Activated B cell treated with CpG ODN at 0.5 μM for 24 hours (primary cell): ENCODE measurements at places on chromosomes 7 and 10. TPM values are rescaled to one million over a fixed set of nuclear protein-coding genes. Genes with fewer than 3 reads are reported as not detected.

The NXPH1 gene
- total RNA-seq: not detected in 2 replicates

GRCh38 chr7:566100-566499, 46.5 kb upstream of the PDGFA start:
- no peak for DNase-seq

DNA sequence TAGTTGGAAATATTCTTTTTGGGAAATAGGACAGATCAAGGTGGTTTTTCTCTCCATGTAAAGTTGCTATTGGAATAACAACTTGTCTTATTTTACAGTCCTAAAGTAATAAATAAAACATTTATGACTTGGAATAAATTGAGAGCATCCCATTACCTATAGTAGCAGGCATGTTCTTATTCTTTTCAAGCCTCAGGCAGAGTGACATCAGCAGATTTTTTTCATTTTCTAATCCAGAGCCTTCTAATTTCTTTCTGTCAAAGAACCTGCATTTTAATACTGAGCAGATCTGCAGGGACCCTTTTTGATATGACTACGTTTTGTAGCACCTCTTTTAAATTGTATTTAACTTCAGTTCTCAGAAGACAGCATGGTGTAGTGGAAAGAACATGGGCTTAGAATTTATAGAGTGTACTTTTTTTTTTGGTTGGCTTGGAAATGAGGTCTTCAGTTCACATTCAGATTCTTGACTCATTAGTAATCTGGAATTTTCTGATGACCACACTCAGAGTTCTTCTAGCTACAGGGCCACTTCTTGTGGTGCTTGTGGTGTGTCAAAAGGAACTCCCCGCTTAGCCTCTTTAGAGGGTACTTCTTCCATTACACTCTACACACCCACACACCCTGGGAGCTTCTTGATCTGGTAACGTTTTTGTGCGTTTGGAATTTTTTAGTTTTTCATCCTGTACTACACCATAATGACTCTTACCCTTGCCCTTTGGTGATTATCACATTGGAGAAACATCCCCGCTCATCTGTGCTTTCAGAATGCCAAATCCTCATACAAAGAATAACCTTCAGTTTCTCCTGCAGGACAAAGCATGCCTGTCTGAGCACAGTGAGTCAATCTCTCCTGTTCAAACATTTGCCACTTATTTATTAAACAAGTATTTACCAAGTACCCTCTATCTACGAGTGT, 34.6 kb downstream of the AGK start:
- no peak for DNase-seq

DNA sequence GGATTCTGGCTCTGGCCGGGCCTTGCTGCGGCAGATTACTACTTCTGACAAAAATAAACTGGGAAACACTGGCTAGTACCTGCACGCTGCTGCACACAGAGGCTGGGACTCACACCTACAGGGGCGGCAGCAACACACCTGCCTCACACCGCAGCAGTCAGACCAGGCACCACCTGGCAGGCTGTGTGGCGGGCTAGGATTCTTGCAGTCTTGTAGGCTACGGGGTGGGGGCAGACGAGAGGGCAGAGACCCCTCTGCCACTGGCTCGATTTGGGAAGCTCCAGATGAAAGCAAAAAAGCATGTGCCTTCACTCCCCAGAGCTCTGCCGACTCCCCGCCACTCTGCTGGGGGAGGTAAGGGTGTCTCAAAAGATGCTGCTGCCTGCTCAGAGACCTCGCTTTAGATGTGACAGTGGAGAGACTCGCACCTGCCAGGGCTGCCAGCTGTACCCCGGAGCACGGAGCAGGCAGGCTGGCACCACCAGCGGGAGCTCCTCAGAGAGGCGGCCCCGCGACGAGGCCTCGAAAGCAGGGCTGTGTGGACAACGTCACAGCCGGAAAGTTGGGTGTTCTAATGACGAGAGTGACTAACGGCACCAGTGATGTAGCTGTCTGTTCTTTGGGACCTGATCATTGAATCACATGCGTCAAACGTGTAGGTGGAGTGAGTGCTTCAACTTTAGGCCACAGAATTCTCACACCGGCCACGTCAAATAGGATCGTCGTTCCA, 250.5 kb downstream of the ZMYND11 start:
- no peak for DNase-seq

The DOCK1 gene
- not detected in 2 replicates for total RNA-seq

GRCh38 chr7:12921751-12922345, 234.4 kb downstream of the ARL4A start:
- DNase-seq: no peak

DNA sequence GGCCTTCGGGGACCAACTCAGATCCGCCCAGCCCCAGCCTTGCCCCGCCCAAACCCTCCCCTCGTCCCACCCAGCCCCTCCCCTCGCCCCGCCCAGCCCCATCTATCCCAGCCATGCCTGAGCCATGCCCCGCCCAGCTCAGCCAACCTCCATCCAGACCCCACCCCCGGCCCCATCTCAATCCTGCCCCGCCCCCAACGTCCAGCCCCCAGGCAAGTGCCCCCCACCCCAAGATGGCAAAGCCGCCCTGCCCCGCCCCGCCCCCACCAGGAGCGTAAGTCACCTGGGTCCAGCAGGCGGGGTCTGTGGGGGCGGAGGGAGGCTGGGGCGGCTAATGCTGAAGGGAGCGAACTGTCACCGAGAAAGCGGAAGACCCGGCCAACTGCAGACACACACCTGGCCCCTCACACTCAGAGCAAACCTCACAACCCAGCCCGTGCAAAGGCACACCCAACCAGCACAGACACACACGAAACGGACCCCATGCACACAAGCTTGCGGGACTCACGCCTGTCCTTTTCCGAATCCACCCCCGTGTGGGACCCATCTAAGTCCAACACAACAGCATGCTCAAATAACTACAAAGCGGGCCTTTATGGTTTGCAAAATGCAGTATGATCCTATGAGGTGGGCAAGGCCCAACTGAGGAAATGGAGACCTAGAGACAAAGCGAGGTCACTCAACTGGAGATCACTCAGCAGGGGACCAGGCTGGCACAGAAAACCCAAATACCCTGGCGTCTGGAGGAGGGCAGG, 11.5 kb upstream of the OGA start:
- DNase-seq: peak; percentile 73

The BET1 gene
- 23.0 and 23.7 TPM in 2 replicates for total RNA-seq

The KLF14 gene
- total RNA-seq: 0.10 TPM in 1 of 2 replicates, not detected in the other

The NAT16 gene
- total RNA-seq: not detected in 2 replicates

The HOXA10 gene
- total RNA-seq: 0.24 TPM in 1 of 2 replicates, not detected in the other

GRCh38 chr7:130926001-130926691, 192.1 kb upstream of the KLF14 start:
- no peak for DNase-seq

The HOXA4 gene
- 0.17 and 0.40 TPM in 2 replicates for total RNA-seq

- no peak for DNase-seq
Observed at GRCh38 chr10:88286030-88286429, 297.1 kb downstream of the RNLS start.

The EBLN1 gene
- total RNA-seq: not detected in 2 replicates

DNA sequence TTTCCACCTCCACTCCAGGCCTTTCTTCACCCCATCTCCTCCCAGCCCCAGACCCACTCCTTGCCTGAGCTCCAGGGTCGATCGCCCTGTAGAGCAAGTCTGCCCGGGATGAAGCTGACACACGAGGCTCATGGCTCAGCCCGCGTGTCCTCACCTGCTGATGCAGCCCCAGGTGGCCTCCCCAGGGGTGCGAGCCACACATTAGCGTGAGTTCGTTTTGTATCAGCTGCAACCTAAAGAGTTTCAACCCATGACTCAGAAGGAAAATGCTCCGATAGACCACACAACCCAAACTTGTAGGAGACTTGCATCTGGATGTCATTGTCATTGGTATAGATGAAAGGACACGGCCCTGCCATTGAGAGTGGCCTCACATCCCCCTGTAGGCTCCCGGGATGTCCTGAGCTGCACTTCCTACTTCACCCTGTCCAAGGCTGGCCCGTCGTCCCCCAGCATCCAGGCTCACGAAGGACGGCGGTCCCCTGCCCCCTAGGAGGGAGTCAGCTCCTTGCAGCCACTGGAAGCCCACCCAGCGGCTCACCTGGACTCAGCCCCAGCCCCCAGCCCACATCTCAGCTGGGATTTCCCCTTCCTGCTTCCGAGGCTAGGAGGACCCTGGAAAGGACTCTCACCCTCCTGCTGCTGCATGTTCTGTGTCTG, 97.7 kb downstream of the HTR5A start:
- DNase-seq: no peak
